ENCODE measurements at places on chromosomes 4 and X.

DNA sequence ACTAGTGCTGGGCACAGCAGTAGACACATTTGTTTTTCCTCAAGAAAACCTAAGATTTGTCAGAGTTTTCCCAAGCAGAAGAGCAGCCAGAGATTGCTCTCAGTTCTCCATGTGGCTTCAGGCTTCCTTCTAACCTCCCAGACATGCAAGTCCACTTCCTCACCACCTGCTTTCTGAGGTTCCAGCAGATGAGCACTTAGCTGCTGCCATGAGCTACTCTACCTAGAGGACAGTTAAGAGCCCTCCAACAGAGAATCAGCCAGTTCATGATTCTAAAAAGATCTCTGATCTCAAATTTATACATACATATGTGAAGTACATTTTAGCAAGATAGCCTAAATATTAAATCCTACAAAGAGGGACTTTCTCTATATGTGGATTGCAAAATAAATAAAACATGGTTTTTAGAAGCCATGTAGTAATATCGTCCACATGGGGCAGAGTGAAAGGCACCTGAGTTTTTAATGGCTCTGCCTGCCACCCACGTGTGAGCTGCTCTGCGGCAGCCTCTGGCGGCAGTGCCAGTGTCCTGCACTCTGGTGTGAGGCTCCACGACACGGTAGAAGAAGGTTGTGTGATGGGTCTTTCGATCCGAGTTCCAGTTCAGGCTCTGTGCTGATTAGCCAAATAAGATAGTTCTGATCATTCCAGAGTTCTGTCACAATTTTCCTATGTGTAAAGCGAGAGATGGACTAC lies 10.3 kb downstream of the CYP4V2 start:
- DNase-seq: peak; percentile 67

DNA sequence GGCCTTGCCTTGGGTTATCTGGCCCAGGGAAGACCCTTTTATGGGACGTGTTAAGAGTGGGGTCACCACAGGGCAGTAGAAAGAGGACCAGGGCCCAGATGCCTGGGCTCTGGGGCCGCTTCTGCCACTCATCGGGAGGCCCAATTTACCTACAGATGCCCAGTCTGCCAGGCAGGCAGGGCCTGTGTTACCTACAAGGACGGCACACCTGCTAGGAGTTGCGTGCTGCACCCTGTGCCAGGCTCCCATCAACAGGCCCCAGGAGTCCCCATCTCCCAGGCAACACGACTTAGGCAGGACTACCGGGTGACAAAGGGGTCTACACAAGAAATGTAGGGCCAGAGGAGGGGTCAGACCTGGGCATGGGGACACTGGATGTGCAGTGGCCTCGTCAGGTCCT lies 34.6 kb downstream of the WDR1 start:
- DNase-seq: peak; percentile 5

DNA sequence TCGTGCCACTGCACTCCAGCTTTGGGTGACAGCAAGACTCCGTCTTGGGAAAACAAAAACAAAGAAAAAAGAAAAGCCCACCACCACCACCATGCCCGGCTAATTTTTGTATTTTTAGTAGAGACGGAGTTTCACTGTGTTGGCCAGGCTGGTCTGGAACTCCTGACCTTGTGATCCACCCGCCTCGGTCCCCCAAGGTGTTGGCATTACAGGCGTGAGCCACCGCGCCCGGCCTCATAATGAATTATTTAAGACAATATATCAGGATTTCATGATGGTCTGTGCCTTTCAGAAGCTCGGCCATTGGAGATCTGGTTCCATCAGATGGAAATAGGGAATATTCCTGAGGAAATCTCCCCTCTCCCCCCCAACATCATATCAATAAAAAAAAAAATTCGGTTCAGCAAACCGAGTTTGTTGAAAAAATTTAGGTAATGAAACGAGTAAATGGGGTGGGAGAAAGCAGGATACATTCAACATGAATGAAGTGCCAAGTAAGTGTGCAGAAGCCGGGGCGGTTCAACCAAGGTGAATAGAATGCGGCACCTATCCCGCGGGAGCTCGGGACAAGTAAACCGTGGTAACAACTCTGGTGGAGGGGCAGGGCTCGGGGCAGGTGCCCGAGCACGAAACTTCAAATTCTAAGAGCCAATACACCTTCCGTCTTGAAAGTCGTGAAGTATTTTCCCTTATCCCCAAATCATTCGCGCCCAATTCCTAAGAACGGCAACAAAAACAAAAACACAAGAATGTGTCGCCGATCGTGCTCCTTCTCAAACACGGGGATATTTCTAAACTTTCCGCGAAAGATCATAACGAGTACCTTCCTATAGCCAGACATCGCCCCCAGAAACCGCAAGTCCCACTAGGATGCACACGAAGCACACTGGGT lies 773 bp upstream of the TXLNG start:
- no peak for DNase-seq

DNA sequence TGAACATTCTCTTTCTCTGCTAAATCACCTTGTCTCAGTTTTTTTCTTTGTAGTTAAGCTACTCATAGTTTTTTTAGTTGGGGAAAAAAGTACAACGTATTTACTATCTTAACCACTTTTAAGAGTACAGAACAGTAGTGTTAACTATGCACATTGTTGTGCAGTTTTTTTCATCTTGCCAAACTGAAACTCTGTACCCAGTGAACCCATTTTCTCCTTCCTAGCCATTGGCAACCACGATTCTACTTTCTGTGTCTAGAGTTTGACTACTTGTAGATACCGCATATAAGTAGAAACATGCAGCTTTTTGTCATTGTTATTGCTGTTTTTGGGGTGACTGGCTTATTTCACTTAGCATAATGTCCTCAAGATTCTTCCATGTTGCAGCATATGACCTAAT lies 10.0 kb downstream of the N4BP2 start:
- DNase-seq: no peak

GRCh38 chrX:68763481-68763880 lies 65.3 kb upstream of the EFNB1 start:
- no peak for DNase-seq

DNA sequence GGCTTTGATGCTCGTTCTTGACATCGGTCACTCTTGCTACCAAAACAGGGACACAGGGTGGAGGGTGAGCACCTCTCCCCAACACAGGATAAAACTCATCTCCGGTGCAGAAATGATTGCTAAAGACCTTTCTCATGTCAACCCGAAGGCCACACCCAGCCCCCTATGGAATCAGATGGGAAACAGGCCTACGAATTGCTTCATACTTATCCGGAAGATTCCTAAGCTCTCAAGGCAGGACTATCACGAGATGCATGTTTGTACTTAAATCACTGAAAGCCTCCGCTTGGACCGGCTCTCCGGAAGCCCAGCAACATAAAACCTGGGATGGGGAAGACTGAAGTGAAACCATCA lies 74.9 kb downstream of the MTMR1 start:
- DNase-seq: no peak

DNA sequence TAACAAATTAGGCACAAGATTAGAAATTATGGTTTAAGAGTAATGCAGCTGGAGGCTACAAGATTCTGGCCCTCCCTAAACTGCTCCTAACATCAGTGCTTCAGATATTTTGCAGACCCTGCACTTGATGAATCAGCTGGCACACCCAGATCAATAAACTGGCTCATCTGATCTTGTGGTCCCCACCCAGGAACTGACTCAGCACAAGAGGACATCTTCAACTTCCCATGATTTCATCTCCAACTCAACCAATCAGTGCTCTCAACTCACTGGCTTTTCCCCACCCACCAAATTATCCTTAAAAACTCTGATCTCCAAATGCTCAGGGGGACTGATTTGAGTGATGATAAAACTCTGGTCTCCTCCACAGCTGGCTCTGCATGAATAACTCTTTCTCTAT lies 21.7 kb upstream of the TMEM33 start:
- DNase-seq: no peak

DNA sequence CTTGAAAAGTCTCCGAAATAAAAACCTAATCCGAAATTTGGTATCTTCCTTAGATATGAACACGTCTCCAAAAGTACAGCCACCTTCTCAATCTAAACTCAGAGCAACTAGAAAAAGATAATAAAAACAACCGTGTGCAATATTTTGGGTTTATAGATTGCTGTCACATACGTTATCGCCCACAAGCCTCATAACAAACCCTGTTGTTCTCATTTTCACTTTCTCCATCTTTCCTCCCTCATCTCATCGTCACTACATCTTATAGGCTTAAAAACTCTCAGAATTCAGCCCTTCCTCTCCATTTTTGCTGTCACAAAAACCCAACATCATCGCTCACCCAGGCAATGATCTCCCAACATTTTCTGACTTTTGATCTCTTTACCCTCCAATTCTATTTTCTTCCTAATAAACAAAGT lies 448 bp upstream of the SCFD2 start:
- no peak for DNase-seq

- DNase-seq: no peak
Observed at GRCh38 chrX:153651540-153652079, 4.6 kb downstream of the DUSP9 start.

DNA sequence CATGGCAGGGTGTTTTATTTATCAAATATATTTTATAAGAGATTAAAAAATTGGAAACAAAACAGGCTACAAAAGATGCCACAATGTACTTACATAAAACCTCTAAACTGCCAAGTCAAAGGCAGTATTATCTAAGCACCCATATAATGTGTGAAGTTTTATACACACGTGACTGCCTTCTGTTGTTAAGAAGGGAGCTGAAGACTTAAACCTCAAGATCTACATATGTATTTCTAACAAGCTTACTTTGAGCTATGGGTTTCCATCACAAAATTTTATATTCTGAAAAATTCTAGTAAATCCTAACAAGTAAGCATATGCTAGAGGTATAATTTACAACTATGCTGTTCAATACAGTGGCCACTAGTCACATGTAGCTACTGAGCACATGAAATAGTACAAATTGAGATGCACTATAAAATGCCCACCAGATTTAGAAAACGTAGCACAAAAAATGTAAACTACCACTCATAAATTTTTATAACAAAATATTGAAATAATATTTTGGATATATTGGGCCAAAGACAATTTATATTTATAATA lies 9.8 kb downstream of the ATP8A1 start:
- DNase-seq: no peak

GRCh38 chr4:848307-848691 lies 22.4 kb upstream of the CPLX1 start:
- DNase-seq: no peak

- no peak for DNase-seq
Observed at GRCh38 chr4:175378372-175378771, 433.7 kb downstream of the GPM6A start.

GRCh38 chr4:119152741-119153140 lies 17.1 kb downstream of the MYOZ2 start:
- no peak for DNase-seq

DNA sequence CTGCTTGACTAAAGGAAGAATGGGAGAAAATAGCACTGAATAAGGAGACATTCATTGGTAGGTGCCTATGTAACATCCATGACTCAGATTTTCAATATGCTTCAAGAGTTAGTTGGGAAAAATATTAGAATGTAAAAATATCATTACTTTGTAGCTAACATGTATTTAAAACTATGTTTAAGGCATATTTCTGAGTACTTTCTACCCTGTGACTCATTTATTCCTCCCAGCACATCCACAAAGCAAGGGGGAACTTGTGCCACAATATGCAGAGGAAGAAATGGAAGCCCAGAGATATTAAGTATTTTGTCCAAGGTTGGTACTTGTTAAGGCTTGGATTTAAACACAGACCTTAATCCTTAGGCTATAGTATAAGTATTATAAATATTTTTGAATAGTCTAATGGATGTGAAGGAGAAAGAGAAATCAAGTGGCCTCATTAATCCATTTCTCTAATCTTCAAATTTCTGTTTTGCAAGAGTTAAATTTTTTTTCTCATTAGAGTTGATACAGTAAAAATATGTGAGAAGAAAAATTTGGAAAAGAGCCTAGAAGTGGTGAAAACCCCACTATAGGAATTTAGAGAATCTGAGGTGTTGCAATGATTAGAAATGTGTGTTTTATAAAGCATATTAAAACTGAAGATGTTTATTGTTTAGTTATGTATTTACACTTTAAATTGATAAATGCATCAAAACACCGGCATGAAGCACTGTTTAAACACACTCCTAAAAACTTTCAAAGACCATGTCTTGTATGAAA lies 149.3 kb upstream of the GYPA start:
- DNase-seq: no peak

DNA sequence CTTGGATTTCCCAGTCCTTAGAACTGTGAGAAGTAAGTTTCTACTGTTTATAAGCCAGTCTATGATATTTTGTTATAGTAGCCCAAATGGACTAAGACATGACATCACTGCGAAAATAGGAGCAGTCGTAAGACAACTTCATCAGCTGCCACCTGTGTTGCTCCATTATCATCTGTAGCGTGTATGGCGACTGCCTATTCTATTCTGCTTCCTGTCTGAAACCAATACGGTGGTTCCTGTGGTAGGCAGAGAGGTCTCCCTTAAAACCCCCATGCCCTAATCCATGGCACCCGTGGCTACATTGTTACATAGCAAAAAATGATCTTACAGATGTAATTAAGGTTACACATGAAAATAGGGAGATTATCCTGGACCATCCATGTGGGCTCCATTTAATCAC lies 105.4 kb upstream of the FAT1 start:
- no peak for DNase-seq

GRCh38 chrX:43633757-43634156 lies 22.3 kb upstream of the MAOA start:
- DNase-seq: no peak

DNA sequence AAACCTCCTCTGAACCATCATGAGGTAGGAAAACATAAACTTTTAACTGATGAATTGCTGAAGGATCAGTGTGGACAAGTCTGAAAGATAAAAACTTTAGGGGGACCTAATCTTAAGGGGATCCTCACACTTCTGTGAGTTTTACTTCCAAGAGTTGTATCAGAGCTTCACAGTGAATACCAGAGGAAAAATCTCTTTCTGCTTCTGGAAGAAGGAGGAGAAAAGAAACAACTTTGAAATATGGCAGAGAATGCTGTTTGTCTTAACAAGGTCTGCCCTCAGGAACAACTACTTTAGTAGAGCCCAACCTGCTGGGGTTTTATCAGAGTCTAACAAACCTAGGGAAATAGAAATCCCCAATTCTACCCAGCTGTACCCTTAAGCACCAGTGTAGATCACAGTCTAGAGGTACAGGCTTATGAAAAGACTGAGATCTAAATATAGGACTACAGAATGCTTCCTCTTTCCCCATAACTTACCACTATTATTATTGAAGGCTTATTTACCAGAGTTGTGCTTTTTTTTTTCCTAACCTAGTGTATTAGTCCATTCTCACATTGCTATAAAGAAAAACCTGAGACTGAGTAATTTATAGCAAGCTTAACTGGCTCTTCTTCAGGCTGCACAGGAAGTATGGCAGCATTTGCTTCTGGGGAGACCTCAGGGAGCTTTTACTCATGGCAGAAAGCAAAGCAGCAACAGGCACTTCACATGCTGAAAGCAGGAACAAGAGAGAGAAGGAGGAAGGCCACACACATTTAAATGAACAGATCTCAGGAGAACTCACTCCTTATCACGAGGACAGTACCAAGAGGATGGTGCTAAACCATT lies 167.9 kb downstream of the CAMK2D start:
- DNase-seq: no peak

DNA sequence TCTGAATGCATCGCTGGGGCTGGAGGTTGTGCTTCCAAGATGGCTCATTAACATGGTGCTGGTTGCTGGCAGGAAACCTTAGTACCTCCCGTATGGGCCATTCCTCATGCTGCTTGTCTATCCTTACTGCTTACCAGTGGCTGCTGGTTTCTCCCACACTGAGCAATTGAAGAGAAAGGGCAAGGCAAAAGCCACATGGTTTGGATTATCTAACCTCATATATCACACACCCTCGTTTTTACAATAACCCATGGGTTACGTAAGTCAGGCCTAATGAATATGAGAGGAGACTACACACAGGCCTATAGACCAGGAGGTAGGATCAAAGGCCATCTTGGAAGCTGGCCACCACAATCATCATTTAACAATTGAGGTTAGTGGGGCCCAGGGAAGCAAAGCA lies 141.8 kb upstream of the EDNRA start:
- no peak for DNase-seq

Measured in activated naive CD4-positive, alpha-beta T cell treated with anti-CD3 and anti-CD28 coated beads, Interleukin-2, amount 50 U/mL, for 16 hours (primary cell).